ENCODE measurements at places on chromosomes 11 and 22.
A peak's percentile ranks its signal among the peaks of the same experiment; 100 is the strongest.

- no peak for DNase-seq
- H3K27me3 ChIP-seq = no peaks in the 10 kb centered on the region
- no peak overlapping the region for H3K27ac ChIP-seq
- H3K4me1 ChIP-seq = peaks cover 18% of the 10 kb centered on the region
These were observed 135.8 kb downstream of the TRIM44 start for GRCh38 chr11:35798423-35798822.

DNA sequence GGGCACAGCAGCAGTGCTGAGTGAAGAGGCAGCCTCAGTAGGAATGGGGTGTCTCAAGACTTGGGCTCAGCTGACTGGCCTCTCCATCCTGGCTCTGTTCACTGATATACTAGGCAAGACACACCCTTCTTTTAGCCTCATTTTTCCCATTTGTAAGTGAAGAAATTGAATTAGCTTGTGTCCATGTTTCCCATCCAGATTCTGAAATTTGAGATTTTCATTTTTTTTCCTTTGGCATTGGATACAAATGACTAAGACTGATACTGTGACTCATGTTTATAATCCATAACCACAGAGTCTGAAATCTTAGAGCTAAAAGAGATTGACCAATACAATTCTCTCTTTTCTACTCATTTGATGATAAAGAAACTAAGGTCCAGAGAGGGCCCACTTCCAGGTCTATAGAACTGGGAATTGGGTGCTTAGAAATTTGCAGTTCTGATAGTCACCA, 110.9 kb downstream of the KCNC1 start:
- no peak for DNase-seq
- H3K4me3 ChIP-seq = no peak overlapping the region
- peaks cover 6% of the 10 kb centered on the region for H3K4me1 ChIP-seq
- no peaks in the 10 kb centered on the region for H3K27me3 ChIP-seq
- H3K36me3 ChIP-seq = no peaks in the 10 kb centered on the region
- H3K27ac ChIP-seq = peak overlapping the region; percentile 72

- no peak overlapping the region for H3K27ac ChIP-seq
These were observed 88.3 kb downstream of the C22orf31 start for GRCh38 chr22:28973352-28973751.

- no peaks in the 10 kb centered on the region for H3K36me3 ChIP-seq
- H3K27me3 ChIP-seq = no peaks in the 10 kb centered on the region
- DNase-seq = no peak
- H3K4me3 ChIP-seq = no peak overlapping the region
These were observed 247.2 kb upstream of the CADM1 start for GRCh38 chr11:115751243-115752015.

DNA sequence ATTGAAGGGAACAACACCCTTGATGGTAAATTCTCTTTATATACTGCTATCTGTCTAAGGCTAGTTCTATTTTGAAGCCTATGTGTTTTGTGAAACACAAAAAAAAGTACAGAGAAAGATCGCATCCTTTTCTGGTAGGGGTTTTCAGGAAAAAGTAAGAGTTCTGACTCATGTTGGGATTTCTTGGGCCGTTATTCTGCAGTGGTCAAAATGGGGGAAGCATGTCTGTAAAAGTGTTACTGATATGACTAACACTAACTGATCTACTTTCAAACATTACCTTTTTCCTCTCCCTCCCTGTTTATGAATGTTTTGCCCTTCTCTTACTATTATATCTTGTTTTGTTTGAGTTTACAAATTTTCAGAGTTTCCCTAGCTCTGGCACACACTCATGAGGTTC, 53.9 kb downstream of the CTNND1 start:
- no peak for DNase-seq
- H3K27ac ChIP-seq = no peak overlapping the region
- H3K4me1 ChIP-seq = no peaks in the 10 kb centered on the region
- no peak overlapping the region for H3K4me3 ChIP-seq
- peaks cover 65% of the 10 kb centered on the region for H3K36me3 ChIP-seq
- no peaks in the 10 kb centered on the region for H3K27me3 ChIP-seq

GRCh38 chr11:14448240-14448639, 51.4 kb downstream of the COPB1 start:
- H3K4me3 ChIP-seq = no peak overlapping the region
- no peak for DNase-seq
- H3K36me3 ChIP-seq = no peaks in the 10 kb centered on the region
- no peak overlapping the region for H3K27ac ChIP-seq
- no peaks in the 10 kb centered on the region for H3K4me1 ChIP-seq
